ENCODE measurements at places on chromosomes 1 and 21.

DNA sequence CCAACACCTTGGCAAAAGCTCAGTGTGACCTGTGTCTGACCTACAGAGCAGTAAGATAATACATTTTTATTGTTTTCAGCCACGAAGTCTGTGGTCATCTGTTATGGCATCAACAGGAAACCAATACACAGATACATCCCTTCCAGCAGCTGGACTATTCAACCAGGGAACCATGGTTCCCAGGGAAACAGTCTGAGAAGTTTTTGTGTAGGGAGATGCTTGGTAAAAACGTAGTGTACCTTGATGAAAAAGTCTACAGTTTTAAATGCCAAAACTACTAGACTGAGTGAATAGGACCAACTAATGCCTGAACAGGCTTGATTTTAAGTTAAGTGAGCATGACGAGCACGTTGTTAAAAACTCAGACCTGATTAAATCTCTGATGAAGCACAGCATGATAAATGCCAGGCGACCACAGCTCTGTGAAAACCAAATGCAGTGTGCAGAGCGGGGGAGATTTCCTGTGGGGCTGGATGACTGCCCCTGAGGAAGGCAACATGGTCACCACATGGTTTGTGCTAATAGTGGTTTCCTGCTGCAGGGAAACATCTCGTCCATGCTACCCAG is 228.9 kb downstream of the TNR start:
- DNase-seq = peak; percentile 79

GRCh38 chr1:89459081-89459480 is 65.5 kb upstream of the LRRC8B start:
- no peak for DNase-seq

DNA sequence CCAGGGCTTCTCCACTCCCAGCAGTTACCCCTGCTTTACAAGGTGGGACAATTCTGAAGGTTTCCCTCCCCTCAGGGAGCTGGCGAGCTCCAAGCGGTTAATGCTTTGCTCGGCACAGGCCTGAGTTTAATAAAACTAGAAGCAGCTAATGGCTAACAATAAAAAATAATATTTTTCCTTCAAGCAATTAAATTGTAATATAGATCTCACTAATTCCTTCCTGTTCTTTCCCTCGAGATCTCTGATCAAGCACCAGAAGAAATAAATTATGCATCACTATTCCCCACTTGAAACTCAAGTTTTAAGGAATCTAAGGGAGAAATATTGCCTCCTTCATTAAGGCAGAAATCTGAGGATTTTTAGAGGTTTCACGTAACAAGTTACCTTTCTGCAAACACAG is 42.9 kb downstream of the GLIS1 start:
- DNase-seq = no peak

- DNase-seq = no peak
These were observed 106.8 kb downstream of the RAVER2 start for GRCh38 chr1:64851664-64852063.

- DNase-seq = no peak
These were observed 9.3 kb downstream of the ARL8A start for GRCh38 chr1:202135221-202135721.

GRCh38 chr1:234871710-234872271 is 256.8 kb downstream of the TOMM20 start:
- DNase-seq = no peak

DNA sequence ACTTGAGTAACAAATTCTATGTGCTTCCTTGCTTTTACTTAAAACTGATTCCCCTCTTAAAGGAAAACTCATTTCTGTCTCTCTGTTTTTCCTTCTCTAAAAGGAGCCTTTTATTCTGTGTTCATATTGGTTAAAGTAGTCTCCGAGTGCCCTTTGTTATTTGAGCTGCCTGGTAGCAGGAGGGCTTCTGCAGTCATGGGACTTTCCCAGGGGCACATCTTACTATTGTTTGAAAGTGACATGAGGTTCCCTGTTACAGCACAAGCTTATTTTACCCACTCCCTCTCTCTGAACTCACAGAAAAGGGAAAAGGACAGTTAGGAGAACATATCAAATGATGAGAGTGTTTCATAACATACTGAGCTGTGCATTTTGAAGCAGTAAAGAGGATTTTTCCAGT is 58.1 kb upstream of the ANGPTL1 start:
- DNase-seq = peak; percentile 8

- no peak for DNase-seq
These were observed 2.9 kb downstream of the C1orf210 start for GRCh38 chr1:43282220-43283195.

- DNase-seq = no peak
These were observed 82.4 kb downstream of the WLS start for GRCh38 chr1:68149907-68150306.
